WTC11 (cell line): ENCODE measurements at places on chromosomes 12 and 14. TPM values are rescaled to one million over a fixed set of nuclear protein-coding genes. Genes with fewer than 3 reads are reported as not detected.

PPTC7 gene
- total RNA-seq: 14.2 to 15.6 TPM (median 14.9 TPM) in 3 replicates

ABCB9 gene
- 4.8 to 6.3 TPM (median 5.8 TPM) in 3 replicates for total RNA-seq

TC2N gene
- 29.3 to 33.0 TPM (median 29.6 TPM) in 3 replicates for total RNA-seq

B4GALNT1 gene
- total RNA-seq: 0.46 to 1.2 TPM (median 1.2 TPM) in 3 replicates

IGF1 gene
- total RNA-seq: 0.05 TPM in 1 of 3 replicates, not detected in the others

RNASE7 gene
- not detected in 3 replicates for total RNA-seq

SLC2A3 gene
- total RNA-seq: 717 to 819 TPM (median 816 TPM) in 3 replicates

SPX gene
- total RNA-seq: 0.46 to 1.2 TPM (median 0.76 TPM) in 3 replicates

TEX22 gene
- 0.55 to 2.2 TPM (median 0.87 TPM) in 3 replicates for total RNA-seq

PACS2 gene
- total RNA-seq: 90.7 to 100 TPM (median 98.0 TPM) in 3 replicates

MIPOL1 gene
- 12.0 to 13.1 TPM (median 12.3 TPM) in 3 replicates for total RNA-seq

RIPK3 gene
- 0.37 to 1.2 TPM (median 0.83 TPM) in 3 replicates for total RNA-seq

TMEM63C gene
- 3.6 to 8.8 TPM (median 6.0 TPM) in 3 replicates for total RNA-seq

PLEK2 gene
- 1.2 to 1.4 TPM (median 1.3 TPM) in 3 replicates for total RNA-seq

TAS2R20 gene
- total RNA-seq: 0.73 to 0.81 TPM (median 0.73 TPM) in 3 replicates

ZNF140 gene
- total RNA-seq: 10.3 to 13.8 TPM (median 12.8 TPM) in 3 replicates

P2RX2 gene
- 1.6 to 2.6 TPM (median 2.1 TPM) in 3 replicates for total RNA-seq

LHX5 gene
- 1.5 to 3.0 TPM (median 1.6 TPM) in 3 replicates for total RNA-seq

HHIPL1 gene
- 1.2 to 2.0 TPM (median 1.5 TPM) in 3 replicates for total RNA-seq

GABARAPL1 gene
- total RNA-seq: 85.2 to 90.3 TPM (median 87.8 TPM) in 3 replicates

TGFB3 gene
- 1.1 to 1.7 TPM (median 1.2 TPM) in 3 replicates for total RNA-seq

KRT75 gene
- total RNA-seq: not detected in 3 replicates

INHBE gene
- total RNA-seq: 3.2 to 5.0 TPM (median 3.3 TPM) in 3 replicates

OVCH1 gene
- total RNA-seq: 0.04 to 0.25 TPM in 2 of 3 replicates, not detected in the other

LBHD2 gene
- total RNA-seq: not detected in 3 replicates

LTBR gene
- total RNA-seq: 4.0 to 6.1 TPM (median 4.5 TPM) in 3 replicates

RFLNA gene
- 6.3 to 11.3 TPM (median 10.2 TPM) in 3 replicates for total RNA-seq

CCDC184 gene
- total RNA-seq: 1.4 to 1.6 TPM (median 1.5 TPM) in 3 replicates

KERA gene
- not detected in 3 replicates for total RNA-seq

SLC5A8 gene
- total RNA-seq: 0.05 to 0.07 TPM in 2 of 3 replicates, not detected in the other

EXOC3L4 gene
- 0.21 to 0.42 TPM (median 0.30 TPM) in 3 replicates for total RNA-seq

CCDC38 gene
- 0.07 TPM in 1 of 3 replicates, not detected in the others for total RNA-seq

ALG10 gene
- 12.9 to 16.3 TPM (median 16.0 TPM) in 3 replicates for total RNA-seq

KLRK1 gene
- total RNA-seq: 0.15 to 0.23 TPM in 2 of 3 replicates, not detected in the other

ARMH4 gene
- 11.8 to 12.2 TPM (median 12.1 TPM) in 3 replicates for total RNA-seq

CLEC4D gene
- 0.09 to 0.16 TPM in 2 of 3 replicates, not detected in the other for total RNA-seq

ST8SIA1 gene
- total RNA-seq: 2.3 to 2.8 TPM (median 2.3 TPM) in 3 replicates

CRIP2 gene
- total RNA-seq: 4.6 to 5.4 TPM (median 5.0 TPM) in 3 replicates

SMIM41 gene
- total RNA-seq: 0.14 to 0.21 TPM in 2 of 3 replicates, not detected in the other

USP5 gene
- 141 to 158 TPM (median 149 TPM) in 3 replicates for total RNA-seq
